ENCODE measurements at places on chromosomes 1 and 21.

- DNase-seq: no peak
Observed at GRCh38 chr21:16264319-16264718, 534.5 kb downstream of the USP25 start.

DNA sequence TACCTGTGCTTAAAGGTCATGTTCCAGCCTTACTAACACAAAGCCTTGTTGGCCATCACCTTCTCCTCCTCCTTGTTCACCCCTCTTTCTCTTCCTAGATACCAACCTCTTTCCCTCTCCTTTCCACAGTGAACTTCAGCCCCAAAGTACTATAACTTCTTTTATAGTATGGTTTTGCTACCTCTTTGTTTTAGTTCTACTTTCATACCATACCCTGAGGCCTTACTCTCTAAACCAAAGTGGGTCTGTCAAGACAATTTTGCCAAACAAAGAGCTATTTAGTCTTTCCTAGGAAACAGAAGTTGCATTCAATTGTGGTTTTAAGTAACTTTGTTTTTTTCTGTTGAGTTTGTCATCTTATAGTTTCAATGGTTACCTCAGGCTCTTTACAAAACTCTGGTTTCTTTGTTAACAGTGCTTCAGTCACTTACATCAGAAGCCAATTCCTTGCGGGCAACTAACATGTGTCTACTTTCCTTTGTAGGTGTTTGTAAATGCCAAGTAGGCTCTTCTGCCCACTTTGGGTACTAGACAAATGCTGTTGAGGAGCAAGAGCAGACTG, 623.9 kb upstream of the PKN2 start:
- DNase-seq: no peak

DNA sequence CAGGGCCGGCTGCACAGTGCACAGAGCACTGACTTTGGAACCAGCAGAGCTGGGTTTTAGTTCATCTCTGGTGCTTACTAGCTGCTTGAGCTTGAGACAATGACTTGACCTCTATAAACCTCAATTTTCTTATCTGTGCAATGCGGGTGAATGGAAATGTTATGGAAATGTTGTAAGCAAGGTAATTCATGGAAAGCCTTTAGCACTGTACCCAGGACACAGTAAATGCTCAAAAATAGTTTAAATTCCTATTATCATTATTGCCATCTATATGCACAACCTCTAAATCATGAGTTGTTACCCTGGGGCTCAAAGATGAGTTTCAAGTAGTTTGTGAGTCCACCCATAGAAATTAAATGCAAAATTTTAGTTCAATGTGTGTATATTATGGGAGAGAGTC, 99.5 kb downstream of the CSMD2 start:
- DNase-seq: no peak

GRCh38 chr1:76191561-76191960, 117.0 kb downstream of the ST6GALNAC3 start:
- no peak for DNase-seq

All from activated CD4-positive, alpha-beta T cell treated with anti-CD3 and anti-CD28 coated beads for 24 hours (primary cell).